ENCODE measurements at places on chromosomes 7 and 10. TPM values are rescaled to one million over a fixed set of nuclear protein-coding genes. Genes with fewer than 3 reads are reported as not detected.

ADCYAP1R1 gene
- 1.4 TPM for total RNA-seq

ABCB1 gene
- total RNA-seq = not detected

UTF1 gene
- not detected for total RNA-seq

CCDC172 gene
- total RNA-seq = not detected

RPEL1 gene
- total RNA-seq = not detected

TMEM140 gene
- 0.60 TPM for total RNA-seq

TBX20 gene
- total RNA-seq = 0.57 TPM

MNX1 gene
- total RNA-seq = not detected

SPDYE6 gene
- total RNA-seq = not detected

BMPER gene
- 3.8 TPM for total RNA-seq

SLC18A2 gene
- not detected for total RNA-seq

- DNase-seq = peak; percentile 79
Measured at GRCh38 chr7:22559829-22560489, 60.0 kb upstream of the STEAP1B start.

DNA sequence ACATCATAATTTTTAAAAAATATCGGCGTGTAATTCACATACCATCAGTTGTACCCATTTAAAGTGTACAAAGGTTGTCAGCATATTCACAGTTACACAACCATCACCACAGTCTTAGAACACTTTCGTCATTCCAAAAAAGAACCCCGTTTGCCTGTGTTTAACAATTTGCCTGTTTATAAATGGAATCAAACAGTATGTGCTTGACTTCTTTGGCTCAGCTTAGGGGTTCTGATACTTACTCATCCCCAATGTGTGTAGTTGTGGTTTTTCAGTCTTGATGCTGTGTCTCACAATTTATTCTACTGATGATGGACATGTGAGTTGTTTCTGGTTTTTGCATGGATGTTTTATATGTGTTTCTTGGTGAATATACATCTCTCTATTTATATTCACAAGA is 50.0 kb downstream of the PRPF18 start:
- no peak for DNase-seq

DNA sequence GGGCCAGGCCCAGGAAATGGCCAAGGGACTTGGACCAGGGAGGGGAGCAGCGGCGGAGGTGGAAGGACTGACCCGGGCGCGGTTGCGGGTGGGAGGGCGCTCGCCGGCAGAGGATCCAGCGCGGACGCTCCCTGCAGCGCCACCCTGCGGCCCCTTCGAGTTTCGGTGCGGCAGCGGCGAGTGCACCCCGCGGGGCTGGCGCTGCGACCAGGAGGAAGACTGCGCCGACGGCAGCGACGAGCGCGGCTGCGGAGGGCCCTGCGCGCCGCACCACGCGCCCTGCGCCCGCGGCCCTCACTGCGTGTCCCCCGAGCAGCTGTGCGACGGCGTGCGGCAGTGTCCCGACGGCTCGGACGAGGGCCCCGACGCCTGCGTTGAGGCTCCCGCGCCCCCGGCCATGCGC is 16.8 kb upstream of the ZNF467 start:
- DNase-seq = no peak

DNA sequence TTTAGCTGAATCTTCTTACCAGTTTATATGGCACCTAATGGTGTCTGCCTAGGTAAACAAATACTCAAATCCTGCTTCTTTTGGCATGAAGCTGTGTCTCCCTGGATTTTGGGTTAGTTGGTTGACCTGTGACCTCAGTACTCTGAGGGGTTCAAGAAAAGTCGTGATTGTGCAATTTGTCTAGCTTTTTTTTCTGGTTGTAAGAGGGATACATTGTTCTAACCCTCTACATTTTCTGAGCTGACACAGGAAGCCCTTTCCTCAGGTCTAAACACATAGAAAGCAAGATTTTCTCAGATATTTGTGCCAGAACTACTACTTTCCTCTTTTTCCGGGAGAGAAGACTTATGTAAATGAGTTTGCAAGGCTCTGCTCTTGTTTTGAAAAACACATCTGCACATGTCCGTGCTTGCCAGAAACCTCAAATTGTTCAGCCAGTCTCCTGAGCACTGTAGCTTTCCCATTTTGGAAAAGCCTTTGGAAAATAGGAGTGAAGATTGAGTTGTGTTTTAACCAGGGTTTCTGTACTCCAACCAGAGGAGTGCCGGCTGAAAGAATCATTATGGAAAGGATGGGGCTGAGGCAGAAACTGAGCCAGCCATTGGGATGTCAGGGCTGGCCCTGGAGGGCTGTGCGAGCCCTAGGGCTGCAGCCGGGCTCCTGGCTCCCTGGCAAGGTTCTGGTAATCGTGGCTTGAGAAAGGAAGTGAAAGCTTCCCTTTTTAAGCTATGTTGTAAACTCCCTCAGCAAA is 31.3 kb upstream of the CXCL12 start:
- DNase-seq = no peak

DNA sequence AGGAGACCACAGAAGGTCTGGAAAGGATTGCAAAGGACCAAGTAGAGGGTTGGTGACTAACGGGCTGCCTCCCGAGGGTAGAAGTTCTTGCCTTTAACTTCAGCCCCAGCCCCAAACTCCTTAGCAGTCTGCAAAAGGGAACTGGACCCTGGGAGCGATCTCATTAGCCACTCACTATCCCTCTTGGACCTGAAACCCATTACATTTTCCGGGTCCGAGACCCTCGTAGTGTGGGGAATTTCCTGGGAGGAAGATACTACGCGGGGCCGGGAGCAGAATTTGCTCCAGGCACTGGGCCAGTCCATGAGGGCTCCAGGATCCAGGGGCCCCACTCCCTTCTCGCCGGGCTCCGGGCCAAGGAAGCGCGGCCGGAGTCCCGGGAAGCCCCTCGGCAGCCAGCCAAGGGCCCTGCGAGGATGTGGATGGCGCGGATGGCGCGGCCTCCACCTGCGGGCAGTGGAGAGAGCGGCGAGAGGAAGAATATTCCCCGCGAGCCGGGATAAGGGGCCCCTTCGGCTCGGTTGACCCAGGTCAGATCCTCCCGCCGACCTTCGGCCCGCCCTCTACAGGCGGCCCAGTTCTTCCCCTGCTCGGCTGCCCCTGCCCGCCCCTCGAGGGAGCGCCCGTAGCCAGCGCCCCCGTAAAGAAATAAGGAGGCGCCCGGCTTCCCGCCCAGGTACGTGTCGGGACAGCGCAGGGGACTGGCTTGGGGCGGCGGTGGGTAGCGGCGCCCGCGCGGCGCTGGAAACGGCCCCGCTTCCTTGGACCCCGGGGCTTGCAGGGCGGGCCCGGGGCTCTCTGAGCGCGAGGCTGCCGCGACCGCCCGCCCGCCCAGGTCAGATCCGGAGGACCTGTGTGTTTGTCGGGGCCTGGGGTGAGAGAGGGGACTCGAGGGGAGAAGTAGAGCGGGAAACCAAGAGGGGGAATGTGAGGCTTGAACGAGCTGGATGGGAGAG is at the start of gene MYO3A:
MYO3A (plus strand) TSS at position 577 of the 956 bp plus-strand sequence. CDS start 17,882 bp downstream, outside the sequence.
- DNase-seq = no peak

DNA sequence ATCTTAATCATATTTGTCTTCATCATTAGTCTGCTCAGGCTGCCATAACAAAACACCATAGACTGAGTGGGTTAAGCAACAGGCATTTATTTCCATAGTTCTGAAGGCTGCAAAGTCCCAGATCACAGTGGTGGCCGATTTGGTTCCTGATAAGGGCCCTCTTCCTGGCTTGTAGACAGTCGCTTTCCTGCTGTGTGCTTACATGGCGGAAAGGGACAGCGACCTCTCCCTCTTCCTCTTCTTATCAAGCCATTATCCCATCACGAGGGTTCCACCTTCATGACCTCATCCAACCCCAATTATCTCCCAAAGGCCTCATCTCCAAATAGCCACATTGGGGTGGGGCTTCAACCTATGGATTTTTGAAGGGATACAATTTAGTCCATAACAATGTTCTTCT is 84.0 kb downstream of the LYZL1 start:
- DNase-seq = no peak

GRCh38 chr7:23531794-23532489 is at the start of gene TRA2A:
Gene TRA2A (minus strand): TSS chr7:23531981. CDS start chr7:23531824, 157 bp downstream.
- peak; percentile 93 for DNase-seq

DNA sequence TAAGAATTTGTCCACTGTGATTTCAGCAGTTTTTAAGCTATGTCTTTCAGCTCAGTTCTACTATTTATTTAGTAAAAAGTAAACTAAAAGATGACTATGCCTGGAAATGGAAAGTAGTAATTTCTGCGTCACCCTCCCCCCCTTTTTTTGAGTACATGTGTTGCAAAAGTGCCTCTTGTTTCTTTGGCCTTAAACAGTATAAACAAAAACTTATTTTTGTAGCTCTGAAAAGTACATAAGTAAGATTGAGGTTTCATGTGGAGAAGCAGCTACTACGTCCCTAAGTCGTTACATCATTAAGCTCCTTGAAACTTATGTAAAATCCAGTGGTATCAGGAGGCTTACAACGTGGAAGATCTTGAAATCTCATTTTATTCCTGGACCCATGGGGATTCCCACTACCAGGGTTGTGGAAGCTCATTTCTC is 46.3 kb upstream of the HBP1 start:
- DNase-seq = no peak

DNA sequence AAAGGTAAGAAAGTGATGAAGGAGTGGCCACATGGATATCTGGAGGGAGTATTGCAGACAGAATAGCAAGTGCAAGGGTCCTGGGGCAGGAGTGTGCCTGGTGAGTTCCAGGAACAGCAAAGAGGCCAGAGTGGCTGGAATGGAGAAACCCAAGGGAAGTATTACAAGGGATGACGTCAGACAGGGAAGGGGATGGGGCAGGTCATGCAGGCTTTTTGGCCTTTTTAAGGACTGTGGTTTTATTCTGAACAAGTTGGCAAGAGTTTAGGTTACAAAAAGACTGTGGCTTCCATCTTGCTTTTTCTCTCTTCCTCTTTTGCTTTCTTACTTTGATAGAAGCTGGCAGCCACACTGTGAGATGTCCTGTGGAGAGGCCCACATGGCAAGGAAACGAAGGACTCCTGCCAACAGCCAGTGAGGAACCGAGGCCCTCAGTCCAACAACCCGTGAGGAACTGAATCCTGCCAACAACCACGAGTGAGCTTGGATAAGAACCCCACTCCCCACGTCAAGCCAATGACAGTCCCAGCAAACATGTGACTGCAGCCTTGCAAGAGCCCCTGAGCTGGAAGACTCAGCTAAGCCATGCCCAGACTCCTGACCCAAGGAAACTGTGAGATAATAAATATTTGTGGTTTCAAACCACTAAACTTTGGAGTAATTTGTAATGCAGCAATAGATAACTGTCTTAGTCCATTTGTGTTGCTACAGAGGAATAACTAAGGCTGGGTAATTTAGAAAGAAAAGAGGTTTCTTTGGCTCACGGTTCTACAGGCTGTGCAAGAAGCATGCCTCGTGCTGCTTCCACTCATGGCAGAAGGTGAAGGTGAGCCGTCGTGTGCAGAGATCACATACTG is 19.8 kb upstream of the KDM7A start:
- no peak for DNase-seq

- no peak for DNase-seq
Measured at GRCh38 chr10:126243971-126244370, 144.3 kb downstream of the ADAM12 start.

- DNase-seq = peak; percentile 49
Measured at GRCh38 chr10:62025901-62026879, 124.7 kb downstream of the ARID5B start.

DNA sequence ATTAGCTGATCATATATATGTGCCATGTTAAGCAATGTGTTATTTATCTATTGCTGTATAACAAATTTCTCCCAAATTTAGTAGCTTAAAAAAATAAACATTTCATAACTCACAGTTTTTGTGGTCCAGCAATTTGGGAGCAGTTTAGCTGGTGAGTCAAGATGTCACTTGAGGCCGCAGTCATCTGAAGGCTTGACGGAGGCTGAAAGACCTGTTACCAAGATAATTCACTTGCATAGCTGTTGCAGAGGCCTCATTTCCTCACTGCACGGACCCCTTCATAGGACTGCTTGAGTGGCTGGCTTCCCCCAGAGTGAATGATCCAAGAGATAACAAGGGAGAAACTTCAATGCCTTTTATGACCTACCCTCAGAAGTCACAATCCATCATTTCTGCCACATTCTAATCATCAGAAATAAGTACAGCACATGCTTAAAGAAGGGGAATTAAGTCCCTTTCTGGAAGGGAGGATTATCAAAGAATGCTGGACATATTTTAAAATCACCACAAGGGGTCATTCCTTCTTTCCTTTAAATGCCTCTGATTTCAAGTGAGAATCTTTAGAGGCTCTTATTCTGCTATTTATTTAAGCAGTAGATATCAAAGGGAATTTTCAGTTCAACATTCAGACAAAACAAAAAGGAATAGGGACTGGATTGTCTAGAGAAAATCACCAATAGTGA is 10.5 kb upstream of the SRPK2 start:
- peak; percentile 16 for DNase-seq

GRCh38 chr7:156456032-156456431 is 184.5 kb upstream of the RNF32 start:
- no peak for DNase-seq

- DNase-seq = no peak
Measured at GRCh38 chr7:69597278-69598076, 798 bp upstream of the AUTS2 start.

GRCh38 chr7:39488467-39489393 is 77.5 kb upstream of the YAE1 start:
- no peak for DNase-seq

- DNase-seq = no peak
Measured at GRCh38 chr7:157405914-157406810, 69.4 kb downstream of the DNAJB6 start.

DNA sequence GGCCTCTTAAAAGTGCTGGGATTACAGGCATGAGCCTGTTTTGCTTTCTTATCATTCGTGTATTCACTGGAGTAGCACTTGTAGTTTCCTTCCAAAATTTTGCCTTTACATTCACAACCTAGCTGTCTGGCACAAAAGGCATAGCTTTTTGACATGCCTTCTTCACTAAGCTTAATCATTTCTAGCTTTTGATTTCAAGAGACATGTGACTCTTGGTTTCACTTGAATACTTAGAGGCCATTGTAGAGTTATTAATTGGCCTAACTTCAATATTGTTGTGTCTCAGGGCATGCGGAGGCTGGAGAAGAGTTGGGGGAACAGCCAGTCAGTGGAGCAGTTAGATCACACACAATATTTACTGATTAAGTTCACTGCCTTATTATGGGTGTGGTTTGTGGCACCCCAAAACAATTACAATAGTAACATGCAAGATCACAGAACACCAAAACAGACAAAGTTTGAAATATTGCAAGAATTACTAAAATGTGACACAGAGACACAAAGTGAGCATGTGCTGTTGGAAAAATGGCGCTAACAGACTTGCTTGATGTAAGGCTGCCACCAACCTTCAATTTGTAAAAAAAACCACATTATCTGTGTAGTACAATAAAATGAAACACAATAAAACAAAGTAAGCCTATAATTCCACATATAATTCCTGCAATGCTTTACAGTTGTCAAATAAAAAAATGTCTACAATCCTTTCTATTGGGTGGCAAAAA is 43.1 kb downstream of the BRAF start:
- no peak for DNase-seq

DNA sequence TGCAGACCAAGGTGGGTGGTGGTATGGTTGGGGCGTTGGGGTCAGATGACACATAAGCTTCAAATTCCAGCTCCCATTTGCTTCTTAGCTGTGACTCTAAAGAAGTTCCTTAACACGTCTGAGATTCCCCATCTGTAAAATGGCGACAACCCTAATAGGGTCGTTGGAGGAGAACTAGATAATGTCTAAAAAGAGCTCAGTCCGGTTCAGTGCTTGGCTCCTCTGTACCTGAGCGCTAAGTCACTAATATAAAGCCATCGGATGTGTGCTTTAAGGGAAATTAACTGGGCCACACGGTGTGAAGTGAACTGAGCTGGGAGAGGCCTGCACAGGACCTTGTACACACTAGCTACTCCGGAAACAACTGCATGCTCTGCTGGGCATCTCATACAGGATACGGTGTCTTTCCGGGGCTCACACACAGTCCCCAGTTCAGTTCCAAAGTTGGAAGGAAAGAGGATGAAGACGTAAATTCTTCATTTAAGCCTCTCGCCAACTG is 476 bp upstream of the ZFYVE27 start:
- DNase-seq = peak; percentile 23

- DNase-seq = no peak
Measured at GRCh38 chr7:129163875-129164544, 19.5 kb downstream of the TSPAN33 start.

Data from HT1080 (cell line).